Activated CD4-positive, alpha-beta T cell treated with anti-CD3 and anti-CD28 coated beads for 4 hours (primary cell): ENCODE measurements at places on chromosomes 6 and 20.

DNA sequence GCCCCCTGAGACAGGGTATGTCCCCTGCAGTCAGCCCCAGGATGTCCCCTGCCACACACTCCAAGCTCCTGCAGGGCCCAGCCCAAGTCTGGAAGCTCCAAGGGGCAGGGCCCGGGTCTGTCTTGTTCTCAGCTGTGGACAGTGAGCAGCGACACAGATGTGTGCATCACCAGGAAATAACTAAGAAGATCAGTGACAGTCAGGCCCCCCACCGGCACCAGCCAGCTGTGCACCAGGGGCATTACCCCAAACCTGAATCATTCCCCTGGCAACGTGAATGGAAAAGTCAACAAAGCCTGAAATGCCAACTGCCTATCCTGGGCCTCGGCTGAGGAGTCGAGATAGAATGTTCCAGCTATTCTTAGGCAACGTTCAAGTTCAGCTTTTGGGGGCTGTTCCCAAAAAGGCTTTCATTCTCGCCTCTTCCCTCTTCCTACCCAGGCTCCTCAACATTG is 105.0 kb downstream of the PREX1 start:
- no peak for DNase-seq

- no peak for DNase-seq
Observed at GRCh38 chr20:42549496-42549895, 640.2 kb downstream of the PTPRT start.

DNA sequence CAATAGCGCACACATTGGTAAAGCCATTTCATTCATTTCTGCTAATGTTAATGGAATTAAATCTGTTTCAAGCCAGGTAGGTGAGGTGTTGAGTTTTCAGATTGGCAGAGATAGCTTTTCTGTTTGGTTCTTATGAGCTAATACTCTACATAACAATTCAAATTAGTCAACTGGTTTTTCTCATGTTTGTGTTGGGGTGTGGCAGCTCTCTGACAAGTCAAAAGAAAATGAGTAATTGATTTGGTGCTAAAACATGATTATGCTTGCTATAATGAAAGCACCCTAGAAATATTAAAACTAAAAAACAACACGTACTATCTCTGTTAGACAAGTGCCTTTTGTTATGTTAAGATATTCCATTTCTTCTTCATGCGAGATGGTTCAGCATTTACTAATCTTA is 13.6 kb downstream of the PPP1R14C start:
- no peak for DNase-seq

DNA sequence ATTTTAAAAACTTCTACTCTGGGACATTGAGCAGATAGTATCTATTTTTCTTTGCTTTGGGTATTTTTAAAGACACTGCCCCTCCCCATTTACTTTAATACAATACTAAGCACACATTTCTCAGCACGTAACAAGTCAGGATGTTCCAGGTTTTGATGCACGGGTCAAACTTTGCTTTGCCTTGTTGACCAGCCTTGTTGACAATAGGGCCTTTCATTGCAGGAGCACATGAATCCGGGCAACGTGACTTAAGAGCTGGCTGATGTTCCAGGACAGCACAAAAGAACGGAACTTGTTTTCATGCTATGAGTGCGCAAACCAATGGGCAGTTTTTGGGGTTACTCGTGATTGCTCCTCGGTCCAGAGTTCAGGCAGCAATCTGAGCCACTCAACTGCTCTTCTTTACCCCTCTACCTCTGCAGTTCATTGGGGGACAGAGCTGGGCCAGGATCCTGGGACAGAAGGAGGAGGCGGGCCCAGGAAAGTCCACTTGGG is 78.6 kb upstream of the SLC22A16 start:
- no peak for DNase-seq

GRCh38 chr20:35027301-35027700 is 65.3 kb downstream of the TRPC4AP start:
- no peak for DNase-seq

- DNase-seq = no peak
Observed at GRCh38 chr6:122322824-122323223, 76.6 kb upstream of the HSF2 start.

DNA sequence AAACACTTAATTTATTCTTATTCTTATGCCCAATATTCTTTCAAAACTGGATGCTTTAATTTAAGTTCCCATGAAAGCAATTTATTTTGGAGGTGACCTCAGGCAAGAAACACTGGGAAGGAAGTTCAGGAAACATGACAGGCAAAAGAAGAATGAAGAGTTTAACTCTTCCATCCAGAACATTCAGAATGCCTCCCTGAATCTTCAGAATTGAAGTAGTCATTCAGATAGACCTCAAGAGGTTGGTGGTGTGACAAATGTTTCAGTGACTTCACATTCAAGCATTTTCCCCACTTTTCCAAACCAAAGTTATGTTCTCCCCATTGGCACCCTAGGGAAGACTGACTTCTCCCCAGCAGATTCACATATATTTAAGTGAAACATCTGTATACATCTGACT is 110.5 kb downstream of the HAO1 start:
- no peak for DNase-seq

DNA sequence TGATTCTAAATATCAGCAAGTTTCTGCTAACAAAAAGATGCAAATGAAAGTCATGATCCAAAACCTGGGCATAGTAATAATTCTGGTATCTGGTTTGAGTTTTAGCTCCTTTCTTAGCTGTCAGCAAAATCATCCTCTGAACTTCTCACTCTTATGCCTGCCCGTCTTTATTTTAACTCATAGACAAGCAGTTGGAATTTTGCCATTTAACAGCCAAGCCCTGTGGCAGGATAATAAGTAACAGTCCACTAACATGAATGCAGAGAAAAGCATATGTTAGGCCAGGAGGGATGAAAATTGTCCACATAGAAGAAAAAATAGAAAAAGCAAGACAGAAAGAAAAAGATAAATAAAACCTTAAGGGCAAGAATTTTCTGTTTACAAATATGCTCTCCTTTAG is 170.0 kb upstream of the LAMA2 start:
- no peak for DNase-seq

GRCh38 chr6:29442719-29443118 is 3.6 kb downstream of the OR10C1 start:
- DNase-seq = no peak

DNA sequence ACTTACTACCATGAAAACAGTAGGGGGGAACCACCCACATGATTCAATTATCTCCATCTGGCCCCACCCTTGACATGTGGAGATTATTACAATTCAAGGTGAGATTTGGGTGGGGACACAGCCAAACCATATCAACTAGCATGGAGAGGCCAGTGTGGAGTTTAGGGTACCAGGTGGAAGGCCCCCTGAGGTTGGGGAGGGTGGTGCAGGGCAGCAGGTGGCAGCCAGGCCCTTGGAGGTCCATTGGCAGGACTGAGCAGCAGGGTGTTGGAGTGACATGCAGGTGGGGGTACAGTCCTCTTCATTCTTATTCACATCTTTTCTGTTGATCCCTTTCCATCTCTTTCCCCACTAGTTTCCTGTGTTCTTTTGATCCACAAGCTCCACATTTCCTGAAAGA is 42.9 kb downstream of the PHACTR3 start:
- no peak for DNase-seq

- DNase-seq = no peak
Observed at GRCh38 chr6:57262488-57262887, 40.4 kb upstream of the RAB23 start.

DNA sequence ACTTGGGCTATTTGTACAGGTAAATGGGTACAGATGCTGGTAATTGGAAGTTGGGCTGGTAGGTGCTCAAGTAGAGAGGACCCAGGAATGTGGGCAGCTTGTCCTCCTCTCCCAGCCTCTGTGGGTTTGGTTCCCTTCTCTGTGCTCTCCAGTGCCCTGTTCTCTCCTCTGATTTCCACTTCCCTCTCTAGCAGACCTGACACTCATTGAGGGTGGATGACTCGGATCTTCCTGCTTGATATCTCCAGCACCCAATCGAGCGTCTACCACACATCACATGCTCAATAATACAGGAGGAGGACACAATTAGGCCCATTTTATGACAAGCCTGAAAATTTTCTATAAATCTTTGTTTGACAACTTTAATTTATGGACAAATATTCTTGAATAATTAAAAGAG is 23.7 kb downstream of the CST1 start:
- DNase-seq = no peak

DNA sequence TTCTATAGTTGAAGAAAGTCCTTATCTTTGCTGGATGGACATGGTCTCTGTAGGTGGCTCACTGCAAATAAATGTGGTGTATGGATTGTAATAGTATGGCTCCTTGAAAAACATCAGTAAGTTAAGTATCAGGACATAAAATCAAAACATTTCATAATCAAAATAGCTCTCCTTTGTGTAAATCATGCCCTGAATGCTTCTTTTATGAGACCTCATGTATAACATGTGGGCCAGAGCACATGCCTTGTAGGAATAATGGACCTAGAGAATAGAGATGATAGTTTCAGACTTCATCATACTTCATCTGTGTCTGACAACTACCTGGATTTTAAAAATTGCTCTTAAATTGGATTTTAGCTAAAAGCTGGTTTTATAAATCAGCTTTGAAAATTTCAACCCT is 159.9 kb downstream of the ASCC3 start:
- DNase-seq = no peak

- no peak for DNase-seq
Observed at GRCh38 chr6:144657691-144658090, 372.6 kb downstream of the UTRN start.

GRCh38 chr20:46087161-46087560 is 2.6 kb downstream of the NCOA5 start:
- DNase-seq = no peak

GRCh38 chr6:162118706-162119105 is 608.9 kb downstream of the PRKN start:
- no peak for DNase-seq

GRCh38 chr6:135022050-135022697 is 32.4 kb downstream of the HBS1L start:
- DNase-seq = no peak

DNA sequence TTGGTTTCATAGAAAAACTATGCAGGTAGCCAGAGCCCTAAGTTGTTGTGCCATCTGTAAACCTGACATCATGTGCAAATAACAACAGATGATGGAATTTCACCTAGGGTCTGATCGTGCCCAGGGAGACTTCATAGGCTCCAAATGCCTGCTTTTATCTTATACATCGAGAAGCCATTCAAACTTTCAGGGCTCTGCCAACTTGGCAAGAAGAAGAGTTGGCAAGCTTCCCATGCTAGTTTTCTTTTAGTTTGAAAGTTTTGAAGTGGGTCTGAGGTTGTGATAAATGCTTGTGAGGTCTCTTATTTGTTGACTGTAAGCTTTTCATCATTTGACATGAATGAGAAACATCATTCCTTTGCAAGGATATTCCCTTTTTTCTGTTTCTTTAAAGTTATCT is 175.4 kb upstream of the FLRT3 start:
- DNase-seq = no peak

GRCh38 chr20:47674686-47675085 is 110.6 kb downstream of the SULF2 start:
- DNase-seq = no peak

DNA sequence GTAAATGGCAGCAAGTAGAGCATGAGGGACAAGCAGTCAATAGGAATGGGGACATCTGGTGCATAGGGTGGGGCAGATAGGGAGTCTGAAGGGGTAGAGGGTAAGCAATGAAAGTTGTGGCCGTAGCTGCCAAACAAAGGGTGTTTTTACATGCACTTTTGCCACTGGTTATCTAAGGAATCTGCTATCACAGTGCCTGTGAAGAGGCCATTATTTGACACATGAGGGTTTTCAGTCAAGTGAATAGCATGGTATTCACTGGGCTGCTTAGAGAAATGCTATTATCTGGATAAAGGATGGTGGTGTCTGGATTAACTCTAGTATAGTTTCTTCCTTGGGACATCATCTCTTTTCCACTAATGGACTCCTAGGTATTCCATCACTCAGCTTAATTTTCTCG is 118.2 kb downstream of the CARMIL1 start:
- DNase-seq = no peak

DNA sequence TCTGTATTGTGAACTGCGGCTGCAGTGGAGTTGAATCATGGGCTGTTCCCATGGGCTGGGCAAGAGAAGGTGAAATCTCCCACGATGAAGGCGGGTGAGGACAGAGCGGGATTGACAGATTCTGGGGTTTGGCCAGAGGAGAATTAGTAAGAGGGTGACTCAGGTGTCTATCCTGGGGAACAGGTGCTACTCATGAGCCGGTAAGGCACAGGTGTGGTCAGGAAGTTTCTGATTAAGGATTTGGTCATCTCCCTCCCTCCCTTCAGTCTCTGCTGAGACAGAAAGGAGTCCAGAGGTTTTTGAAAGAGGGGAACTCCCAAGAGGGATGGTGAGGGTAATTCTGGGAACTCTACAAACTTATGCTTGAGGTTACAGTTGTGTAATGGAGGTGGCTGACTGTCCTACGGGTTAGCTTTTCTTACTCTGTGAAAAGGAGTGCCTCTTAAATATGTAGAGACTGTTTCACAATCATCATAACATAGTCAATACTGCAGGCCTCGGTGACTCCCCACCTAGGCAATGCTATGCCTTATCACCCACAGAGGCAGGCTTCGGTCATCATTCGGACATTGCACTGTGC is 31.5 kb downstream of the SERPINB1 start:
- no peak for DNase-seq

- DNase-seq = no peak
Observed at GRCh38 chr6:141667580-141668309, 465.0 kb upstream of the GJE1 start.

DNA sequence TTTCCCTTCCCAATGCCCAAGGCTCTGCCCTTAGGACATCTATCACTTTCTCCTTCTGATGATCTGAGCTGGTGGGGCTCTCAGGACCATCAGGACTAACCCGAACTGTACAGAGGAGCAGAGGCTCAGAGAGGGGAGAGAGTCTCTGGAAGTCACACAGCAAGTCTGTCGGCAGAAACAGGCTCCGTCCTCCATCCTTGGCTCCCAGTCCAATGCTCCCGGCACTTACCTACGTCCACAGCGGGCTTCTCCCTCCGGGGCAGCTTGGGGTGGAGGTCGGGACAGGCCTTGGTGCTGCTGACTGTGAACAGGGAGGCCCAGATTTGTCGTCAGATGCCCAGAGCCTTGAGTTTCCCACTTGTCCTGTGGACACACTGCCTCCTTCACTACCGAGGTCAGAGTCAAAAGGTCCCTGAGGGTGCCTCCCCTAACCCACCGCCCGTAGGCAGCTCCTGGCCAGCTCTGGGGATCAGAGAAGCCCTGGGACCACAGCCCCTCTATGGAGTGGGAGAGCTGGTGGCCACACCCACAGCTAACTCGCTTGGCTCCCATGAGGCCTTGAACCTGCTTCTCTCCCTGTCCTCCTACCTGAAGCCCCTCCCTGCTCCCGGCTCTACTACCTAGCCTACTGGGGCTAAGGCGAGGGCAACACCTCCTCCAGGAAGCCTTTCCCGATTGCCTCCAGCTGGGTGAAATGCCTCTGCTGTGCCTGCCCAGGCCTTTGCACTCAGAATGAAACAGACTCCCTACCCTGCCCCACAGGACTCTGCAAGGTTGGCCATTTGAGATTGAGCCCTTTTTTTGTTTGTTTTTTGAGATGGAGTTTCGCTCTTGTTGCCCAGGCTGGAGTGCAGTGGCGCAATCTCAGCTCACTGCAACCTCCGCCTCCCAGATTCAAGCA is 22.6 kb downstream of the VSTM2L start:
- no peak for DNase-seq

DNA sequence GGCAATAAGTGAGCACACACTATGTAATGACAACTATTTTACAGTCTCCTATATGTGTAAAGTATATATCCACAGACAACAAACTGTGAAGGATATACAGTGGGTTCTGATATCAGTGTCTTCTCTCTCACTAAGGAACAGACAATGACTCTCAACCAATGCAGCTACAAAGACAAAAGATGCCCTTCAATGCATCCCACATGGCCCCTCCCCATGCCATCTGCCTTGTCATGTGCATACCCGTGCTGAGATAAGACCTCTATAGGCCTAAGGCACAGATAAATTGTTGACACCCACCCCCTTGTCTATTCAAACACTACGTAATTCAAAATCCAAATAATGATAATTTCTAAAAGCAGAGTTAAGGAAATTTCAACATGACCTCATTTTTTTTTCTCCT is 1123.5 kb upstream of the MAP3K7 start:
- DNase-seq = no peak
